HL-60 (cell line): ENCODE measurements at places on chromosomes 11 and 22.

- no peak for DNase-seq
Observed at GRCh38 chr22:37276776-37277175, 5.5 kb upstream of the CYTH4 start.

- DNase-seq = no peak
Observed at GRCh38 chr11:75504501-75504900, 21.2 kb downstream of the GDPD5 start.

- no peak for DNase-seq
Observed at GRCh38 chr11:63556404-63557013, 6.7 kb downstream of the PLAAT2 start.

- DNase-seq = no peak
Observed at GRCh38 chr22:32858121-32858703, 56.7 kb downstream of the TIMP3 start.

GRCh38 chr11:130625578-130626306, 177.3 kb downstream of the ADAMTS15 start:
- DNase-seq = no peak

- no peak for DNase-seq
Observed at GRCh38 chr22:49961005-49961600, 531 bp downstream of the PIM3 start.

GRCh38 chr11:122743949-122744348, 88.4 kb downstream of the UBASH3B start:
- DNase-seq = peak; percentile 93
